T-cell (primary cell): ENCODE measurements at places on chromosomes 6 and 20. TPM values are rescaled to one million over a fixed set of nuclear protein-coding genes. Genes with fewer than 3 reads are reported as not detected.

Gene LY6G5C
- total RNA-seq = 5.8 TPM

Gene HTR1B
- total RNA-seq = not detected

Gene HTR1E
- not detected for total RNA-seq

Gene GPX5
- total RNA-seq = not detected

- no peak for DNase-seq
These were observed 82.0 kb downstream of the SMPDL3A start for GRCh38 chr6:122871079-122871478.

- DNase-seq = no peak
These were observed 7.9 kb downstream of the EXOC2 start for GRCh38 chr6:684831-685636.

- DNase-seq = no peak
These were observed 699.0 kb upstream of the CITED2 start for GRCh38 chr6:140073456-140073855.

DNA sequence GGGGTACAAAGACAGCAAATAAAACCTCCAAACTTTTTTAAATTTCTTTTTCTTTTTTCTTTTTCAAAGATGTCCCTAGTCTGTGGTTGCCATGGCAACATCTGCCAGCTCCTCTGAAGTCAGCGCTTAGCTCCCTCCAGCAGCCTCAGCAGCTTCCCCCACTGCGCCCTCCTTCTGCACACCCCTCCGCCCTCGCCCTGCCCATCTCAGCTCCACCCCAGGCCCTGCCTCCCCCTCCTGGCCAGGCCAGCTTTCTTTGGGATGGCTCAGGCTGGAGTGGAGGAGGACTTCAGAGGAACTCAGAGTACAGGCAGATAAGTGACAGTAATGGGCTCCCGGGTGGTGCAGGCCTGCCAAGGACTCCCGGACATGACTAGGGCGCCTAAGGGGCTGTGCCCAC lies 104.6 kb downstream of the LRFN2 start:
- DNase-seq = no peak

- no peak for DNase-seq
These were observed 554.5 kb upstream of the AGPAT4 start for GRCh38 chr6:161828355-161828754.

- no peak for DNase-seq
These were observed 63.0 kb downstream of the HIVEP1 start for GRCh38 chr6:12075067-12075563.

DNA sequence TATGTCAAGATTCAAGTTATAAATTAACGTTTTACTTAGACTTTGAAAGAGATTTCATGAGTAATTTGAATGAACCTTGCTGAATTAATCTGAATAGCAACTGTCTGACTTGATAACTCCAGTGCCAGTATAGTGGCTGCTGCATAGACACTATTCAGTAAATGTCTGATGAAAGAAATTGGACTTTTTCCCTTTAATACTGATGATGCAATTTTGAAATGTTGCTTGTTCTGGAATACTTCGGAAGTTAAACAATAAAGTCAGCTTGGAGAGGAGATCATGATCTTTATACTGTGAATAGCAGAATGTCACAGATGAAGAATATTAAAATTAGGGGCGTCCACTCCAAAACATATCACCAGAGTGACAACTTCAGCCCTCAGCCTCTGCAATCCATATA lies 3.6 kb upstream of the PGBD1 start:
- DNase-seq = no peak

DNA sequence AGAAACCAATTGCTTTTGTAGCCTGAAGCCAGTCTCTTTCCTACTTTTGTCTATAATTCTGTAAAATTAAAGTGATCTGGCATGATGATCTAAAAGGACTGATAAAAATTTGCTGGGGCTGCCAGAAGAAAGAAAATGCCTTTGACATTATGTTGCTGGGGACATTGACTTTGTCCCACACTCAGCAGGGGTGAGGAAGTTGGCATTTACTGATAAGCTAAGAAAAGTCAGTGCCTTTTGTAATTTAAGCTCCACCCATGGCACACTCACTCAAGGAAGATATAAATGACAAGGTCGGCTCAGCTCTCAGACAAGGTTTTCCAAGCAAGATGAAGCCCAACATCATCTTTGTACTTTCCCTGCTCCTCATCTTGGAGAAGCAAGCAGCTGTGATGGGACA lies at the start of gene SEMG1:
TSS of gene SEMG1 (plus strand) at position 309 of the 400 bp plus-strand sequence. CDS start at position 330, 21 bp downstream.
- no peak for DNase-seq

DNA sequence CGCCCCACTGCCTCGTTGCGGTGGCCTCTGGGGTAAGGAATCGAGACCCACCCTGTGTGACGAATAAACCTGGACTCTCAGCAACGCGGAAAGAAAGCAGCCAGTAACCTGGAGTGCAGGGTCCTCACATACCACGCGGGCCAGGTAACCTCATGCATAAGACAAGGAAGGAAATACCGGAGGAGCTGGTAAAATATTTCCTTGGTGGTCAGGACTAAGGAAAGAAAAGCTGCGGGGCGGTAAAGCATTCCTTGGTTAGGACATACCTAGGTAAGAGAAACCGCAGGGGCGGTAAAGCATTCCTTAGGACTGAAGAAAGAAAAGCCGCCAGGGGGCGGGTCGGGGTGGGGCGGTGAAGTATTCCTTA lies 80.7 kb downstream of the SYTL3 start:
- DNase-seq = no peak

DNA sequence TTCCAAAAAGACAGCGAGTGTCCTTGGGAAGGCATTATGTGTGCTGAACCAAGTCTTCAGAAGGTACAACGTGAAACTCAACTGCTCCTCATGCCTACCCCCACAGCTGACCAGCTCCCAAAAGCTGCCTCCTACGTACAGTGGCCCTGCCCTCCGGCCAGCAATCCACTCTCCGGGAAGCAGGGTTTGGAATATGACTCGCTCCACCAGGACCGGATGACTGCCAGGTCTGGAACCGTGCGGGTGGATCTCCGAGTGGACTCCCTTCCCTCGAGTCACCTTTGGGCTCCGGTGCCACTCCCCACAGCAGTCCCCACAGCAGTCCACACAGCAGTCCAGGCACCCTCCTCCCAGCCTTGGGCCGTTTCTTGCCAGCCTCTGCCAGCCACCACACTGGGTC lies 4.3 kb downstream of the ZBTB46 start:
- DNase-seq = no peak

GRCh38 chr20:63370618-63371187 lies 9.6 kb upstream of the CHRNA4 start:
- no peak for DNase-seq

DNA sequence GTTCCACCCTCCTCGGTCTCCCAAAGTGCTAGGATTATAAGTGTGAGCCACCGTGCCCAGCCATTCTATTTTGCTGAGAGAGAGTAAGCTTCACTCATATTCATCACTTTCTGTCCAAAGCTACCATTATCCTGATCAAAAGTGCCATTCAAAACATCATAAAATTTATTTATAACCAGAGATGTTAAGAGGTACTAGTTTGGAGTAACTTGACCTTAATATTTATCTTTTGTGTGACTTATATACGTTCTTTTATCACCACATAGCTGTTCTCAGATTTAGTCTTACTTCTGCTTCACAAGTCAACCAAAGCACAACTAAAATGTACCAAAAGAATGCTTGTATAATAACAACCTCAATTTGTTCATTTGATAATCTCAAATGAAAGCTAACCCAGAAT lies 18.1 kb downstream of the AKIRIN2 start:
- DNase-seq = no peak

DNA sequence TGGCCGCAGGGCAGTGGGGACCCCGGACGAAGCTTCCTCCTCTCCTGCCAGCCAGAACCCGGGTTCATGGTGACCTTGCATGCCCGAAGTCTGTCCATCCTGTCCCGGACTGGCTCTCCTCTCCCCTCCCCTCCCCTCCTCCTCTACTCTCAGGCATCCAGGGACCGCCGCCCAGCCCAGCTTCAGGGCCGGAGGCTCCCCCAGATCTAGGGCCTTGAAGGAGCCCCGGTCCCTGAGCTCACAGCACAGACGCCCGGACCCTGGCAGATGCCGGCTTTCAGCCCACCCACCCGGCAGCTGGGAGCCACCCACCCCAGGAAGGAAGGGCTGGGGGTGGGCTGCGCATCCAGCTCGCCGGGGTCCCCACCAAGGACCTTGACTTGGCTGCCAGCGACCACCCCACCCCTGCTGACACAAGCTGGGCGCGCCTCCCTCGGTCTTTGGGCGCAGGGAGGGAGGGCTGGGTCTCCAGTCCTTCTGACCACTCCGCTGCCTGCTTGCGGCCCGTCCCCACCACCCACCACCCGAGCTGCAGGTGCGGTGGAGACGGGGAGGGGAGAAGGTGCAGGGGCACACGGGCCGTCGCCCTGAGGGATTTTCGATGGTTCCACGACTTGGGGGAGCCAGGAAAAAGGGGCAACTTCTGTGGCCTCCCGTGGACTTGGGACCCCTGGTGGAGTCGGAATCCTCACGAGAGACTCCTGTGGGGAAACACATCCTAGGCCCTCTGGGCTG lies 5.8 kb upstream of the ABHD16B start:
- no peak for DNase-seq
